ENCODE measurements at places on chromosomes 13 and 19.

- no peak for DNase-seq
Observed at GRCh38 chr13:110802260-110802659, 88.8 kb downstream of the ING1 start.

DNA sequence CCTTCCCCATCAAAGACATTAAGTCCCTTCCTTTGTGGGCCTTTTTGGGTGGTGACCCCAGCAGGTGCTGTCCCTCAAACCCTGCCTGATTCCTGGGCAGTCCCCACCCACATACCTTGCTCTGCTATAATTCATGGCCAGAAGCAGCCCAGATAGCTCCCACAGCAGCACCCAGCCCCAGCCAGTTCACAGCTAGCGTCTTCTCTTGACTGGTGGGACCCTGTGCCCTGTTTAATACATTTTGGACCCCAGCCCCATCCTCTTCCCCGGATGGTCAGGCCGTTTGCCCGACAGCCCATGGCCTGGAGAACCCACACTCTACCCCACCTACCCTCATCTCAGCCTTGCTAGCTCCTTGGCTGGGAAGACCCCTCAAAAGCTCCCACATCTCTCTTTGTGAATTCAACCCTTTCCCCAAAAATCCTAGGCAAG lies 2.1 kb downstream of the CCDC106 start:
- no peak for DNase-seq

DNA sequence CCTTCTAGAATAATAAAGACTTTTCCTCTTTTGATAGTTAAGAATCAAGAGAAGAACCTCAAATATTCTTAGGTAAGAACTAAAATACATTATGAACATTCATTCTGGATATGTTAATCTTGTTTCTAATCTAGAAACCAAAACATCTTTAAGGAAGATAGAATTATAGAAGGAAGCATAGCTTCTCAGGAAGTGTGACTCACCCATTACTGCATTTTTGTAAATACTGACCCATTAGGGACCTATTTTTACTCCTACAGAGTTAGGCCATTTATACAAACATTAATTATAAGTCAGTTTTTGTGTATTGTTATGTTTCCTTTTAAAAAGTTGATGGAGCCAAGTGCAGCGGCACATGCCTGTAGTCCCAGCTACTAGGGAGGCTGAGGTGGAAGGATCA lies 147.1 kb downstream of the NUFIP1 start:
- DNase-seq = no peak

DNA sequence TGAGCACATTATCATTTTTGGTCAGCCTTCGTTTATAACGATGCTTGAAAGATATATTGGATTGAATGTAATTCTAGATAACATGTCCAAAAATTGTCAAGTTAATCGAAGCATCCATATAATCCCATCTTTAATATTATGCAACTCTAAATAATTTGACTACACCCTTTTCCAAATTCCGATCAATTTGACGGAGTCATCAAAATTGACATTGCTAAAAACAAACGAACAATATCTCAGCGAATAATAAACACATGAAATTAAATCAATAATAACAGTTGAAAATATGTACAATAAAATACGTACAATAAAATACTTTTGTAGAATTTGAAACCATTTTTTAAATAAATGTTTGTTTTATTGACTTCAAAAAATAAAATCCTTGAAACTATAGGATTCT lies 1516.4 kb downstream of the EFNB2 start:
- no peak for DNase-seq

- DNase-seq = no peak
Observed at GRCh38 chr13:99938635-99939034, 32.9 kb downstream of the ZIC5 start.

- no peak for DNase-seq
Observed at GRCh38 chr13:93406136-93406535, 179.5 kb downstream of the GPC6 start.

DNA sequence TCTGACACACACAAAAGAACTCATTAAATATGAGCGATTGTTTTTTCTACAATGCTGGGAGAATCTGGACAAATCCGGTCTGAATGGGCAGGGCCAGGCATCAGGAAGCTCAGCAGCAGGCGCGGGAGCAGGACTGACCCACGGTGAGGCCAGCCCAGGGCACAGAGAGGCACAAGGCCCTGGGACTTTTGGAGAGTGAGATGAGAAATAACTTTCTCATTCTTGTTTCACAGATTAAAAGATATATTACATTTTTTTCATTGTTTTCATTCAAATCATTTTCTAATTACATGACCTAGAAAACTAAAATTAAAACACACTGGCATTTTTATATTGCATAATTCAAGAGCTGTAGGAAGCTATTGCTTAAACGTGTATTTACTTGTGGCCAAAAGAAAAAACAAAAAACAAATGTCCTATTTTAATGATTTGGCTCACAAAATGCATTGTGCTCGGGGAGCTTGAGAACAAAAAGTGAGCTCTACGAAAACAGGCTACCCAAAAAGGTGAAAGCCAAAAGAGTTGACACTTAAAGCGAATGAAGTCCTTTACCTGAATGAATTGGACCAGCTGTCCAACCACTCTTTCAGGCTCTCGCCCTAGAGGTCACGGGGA lies 133.1 kb downstream of the TNFRSF19 start:
- DNase-seq = no peak

All from stimulated activated CD8-positive, alpha-beta memory T cell treated with anti-CD3 and anti-CD28 coated beads, Interleukin-4, amount 100 ng/mL, for 24 hours (primary cell).